Dermis microvascular lymphatic vessel endothelial cell (primary cell): ENCODE measurements at places on chromosomes 1 and 21.

DNA sequence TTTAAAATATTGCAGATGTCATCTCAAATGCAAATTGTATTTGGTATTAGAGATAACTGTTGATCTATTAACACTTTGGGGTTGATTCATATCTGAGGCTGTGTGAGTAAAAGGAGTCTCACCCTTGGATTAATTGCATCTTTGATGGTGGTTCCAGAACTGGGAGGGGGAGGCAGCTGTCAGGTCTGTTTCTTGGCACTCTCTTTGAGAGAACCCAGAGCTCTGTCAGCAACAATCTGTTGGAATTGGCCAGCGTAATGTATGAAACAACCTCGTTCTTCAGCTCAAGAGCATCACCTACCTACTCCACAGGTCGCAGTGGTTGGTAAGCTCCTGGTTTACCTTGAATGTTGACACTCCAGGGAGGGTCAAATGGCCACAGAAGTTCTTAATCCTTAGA is 424.1 kb downstream of the CAMTA1 start:
- DNase-seq, result no peak

- DNase-seq, result no peak
Observed at GRCh38 chr21:45473496-45474322, 68.5 kb downstream of the SLC19A1 start.

DNA sequence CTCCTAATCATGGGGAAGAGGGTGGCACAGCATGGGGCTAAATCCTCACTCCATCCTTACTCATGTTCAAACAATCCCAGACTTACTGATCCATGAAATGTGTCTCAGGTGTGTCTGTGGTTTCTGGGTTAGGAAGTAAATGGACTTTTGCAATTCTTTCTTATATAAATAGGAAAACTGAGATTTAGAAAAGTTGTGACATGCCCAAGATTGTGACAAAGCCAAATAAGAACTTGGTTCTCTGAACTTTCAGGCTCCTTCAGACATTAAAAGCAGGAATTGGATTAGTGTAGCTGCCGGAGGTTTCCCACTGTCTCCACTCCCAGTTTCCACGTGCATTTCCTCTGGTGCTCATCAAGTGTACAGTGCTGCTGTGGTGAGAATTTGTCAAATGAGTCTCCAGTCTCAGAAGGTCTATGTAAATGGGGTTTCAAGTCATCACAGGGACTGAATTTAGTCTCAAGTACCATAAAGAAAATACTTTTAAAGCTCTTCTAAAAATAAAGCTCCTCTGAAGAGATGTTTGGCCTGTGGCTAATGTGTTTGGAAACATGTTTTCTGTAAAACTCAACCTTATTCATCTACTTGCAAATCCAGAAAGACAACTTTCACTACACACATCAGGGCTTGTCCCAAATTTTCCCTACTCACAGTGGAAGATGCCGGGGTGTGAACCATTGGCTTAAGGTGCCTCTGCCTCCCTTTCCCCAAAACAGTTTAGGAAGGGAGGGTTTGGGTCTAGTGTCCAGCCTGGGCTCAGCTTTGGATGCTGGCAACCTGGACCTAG is 115.2 kb downstream of the NGF start:
- DNase-seq, result no peak

GRCh38 chr1:105122041-105122440 is 1372.3 kb downstream of the AMY1C start:
- DNase-seq, result no peak
